Mesothelial cell of epicardium (in vitro differentiated cells): ENCODE measurements at places on chromosomes 11 and 22. TPM values are rescaled to one million over a fixed set of nuclear protein-coding genes. Genes with fewer than 3 reads are reported as not detected.

The MIOX gene
- total RNA-seq, result 0.34 to 0.66 TPM in 2 of 3 replicates, not detected in the other

GRCh38 chr11:11756718-11757117 is 85.1 kb upstream of the USP47 start:
- no peak for DNase-seq
- no peak overlapping the region for H3K27ac ChIP-seq
- no peaks in the 10 kb centered on the region for H3K36me3 ChIP-seq
- peaks cover 89% of the 10 kb centered on the region for H3K27me3 ChIP-seq
- H3K4me3 ChIP-seq, result no peak overlapping the region

The BIRC2 gene
- 39.8 to 42.8 TPM (median 42.7 TPM) in 3 replicates for total RNA-seq

DNA sequence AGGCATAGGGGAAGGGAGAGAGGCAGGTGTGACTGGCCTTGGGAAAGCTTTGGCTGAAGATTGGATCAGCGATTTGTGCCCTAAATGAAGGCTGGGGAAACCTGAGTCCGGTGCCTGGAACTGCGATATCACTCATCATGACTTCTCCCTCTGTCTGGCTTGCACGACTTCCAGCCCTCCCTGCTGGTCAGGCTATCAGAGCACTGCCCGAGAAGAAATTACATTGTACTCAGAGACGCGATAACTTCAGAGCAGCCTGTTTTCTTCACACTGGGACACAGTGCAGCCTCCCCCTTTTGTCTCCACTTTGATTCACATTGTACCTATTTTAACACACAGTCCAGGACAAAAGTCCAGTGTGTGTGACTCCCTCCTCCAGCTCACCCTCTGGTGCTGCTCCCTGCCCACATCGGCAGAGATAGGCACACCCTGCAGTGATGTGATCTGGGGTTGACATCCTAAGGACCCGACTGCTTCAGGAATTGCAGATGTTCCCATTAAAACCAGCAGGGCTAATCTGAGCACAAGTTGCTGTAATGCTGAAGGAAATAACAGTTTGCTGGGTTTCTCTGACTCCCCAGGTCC is 62.1 kb upstream of the CADM1 start:
- no peak for DNase-seq
- no peak overlapping the region for H3K4me3 ChIP-seq
- peaks cover 16% of the 10 kb centered on the region for H3K27me3 ChIP-seq
- H3K36me3 ChIP-seq, result no peaks in the 10 kb centered on the region
- no peak overlapping the region for H3K27ac ChIP-seq

- H3K36me3 ChIP-seq, result peaks cover 2% of the 10 kb centered on the region
- H3K27ac ChIP-seq, result no peak overlapping the region
- no peak for DNase-seq
- H3K27me3 ChIP-seq, result peaks cover 1% of the 10 kb centered on the region
- no peak overlapping the region for H3K4me3 ChIP-seq
Observed at GRCh38 chr11:96530473-96530872, 140.7 kb downstream of the JRKL start.

GRCh38 chr11:17371614-17372013 is 16.8 kb downstream of the KCNJ11 start:
- DNase-seq, result no peak
- peaks cover 74% of the 10 kb centered on the region for H3K36me3 ChIP-seq
- no peaks in the 10 kb centered on the region for H3K4me1 ChIP-seq
- H3K27ac ChIP-seq, result no peak overlapping the region

DNA sequence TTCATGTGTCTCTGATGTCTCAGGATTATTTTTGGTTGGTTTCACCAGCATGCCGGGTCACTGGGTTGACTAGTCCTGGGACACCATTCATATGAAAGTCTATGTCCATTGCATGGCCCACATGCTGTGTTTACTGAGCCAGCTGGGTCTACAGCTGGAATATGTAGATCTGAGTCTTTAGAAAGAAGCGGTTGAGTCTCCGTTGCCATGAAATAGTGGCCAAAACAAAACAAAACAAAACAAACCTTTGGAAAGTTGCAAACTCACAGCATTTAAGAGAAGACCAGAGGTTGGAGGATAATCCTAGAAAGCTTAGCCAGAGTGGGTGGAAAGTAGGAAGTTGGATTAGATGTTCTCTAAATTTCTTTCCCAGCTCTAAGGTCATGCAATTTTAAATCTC is 191.8 kb upstream of the NTM start:
- peaks cover 42% of the 10 kb centered on the region for H3K27me3 ChIP-seq
- no peaks in the 10 kb centered on the region for H3K36me3 ChIP-seq
- no peak for DNase-seq
- no peak overlapping the region for H3K4me3 ChIP-seq
- H3K27ac ChIP-seq, result no peak overlapping the region

DNA sequence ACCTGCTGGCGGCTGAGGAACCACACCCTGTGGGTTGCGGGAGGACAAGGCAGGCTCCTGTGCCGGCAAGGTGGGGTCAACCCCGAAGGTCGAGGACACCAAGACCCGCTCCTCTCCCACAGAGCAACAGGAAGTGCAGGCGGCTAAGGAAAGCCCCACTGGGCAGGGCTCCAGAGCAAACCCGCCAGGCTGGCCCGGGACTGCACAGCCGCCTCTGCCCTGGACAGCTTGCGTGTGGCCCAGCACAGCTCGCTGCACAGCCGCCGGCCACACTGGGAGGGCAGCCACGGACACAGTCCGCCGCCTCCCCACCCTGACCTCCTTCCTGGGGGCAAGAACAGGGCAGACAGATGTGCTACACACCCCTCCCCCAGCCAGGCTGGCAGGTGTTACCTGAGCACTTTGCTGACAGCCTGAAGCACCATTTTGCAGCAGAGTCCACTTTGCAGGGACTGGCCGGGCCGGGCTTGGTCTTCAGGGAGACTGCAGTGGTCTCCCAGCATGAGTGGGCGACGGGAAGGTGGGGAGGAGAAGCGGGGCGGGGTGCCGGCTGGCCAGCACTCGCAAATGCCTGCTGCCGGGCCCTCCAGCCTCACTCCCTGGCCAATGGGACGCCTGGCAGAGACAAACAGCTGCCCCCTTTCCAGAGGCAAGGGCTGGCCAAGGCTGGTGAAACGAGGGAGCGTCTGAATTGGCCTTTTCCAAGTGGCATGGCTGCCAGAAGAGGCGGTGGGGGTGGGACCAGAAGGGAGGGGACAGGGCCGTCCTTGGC is at the start of gene MOB2:
Gene MOB2, minus strand, starts transcription at position 726 of the 772 bp plus-strand sequence. Its CDS starts 223 bp downstream, at position 503.
- no peaks in the 10 kb centered on the region for H3K36me3 ChIP-seq
- peaks cover 5% of the 10 kb centered on the region for H3K4me1 ChIP-seq
- H3K4me3 ChIP-seq, result no peak within 1 kb of the TSS
- no peak within 1 kb of the TSS for H3K27ac ChIP-seq
- H3K27me3 ChIP-seq, result no peaks in the 10 kb centered on the region

The PDGFB gene
- 14.2 to 15.2 TPM (median 14.7 TPM) in 3 replicates for total RNA-seq

DNA sequence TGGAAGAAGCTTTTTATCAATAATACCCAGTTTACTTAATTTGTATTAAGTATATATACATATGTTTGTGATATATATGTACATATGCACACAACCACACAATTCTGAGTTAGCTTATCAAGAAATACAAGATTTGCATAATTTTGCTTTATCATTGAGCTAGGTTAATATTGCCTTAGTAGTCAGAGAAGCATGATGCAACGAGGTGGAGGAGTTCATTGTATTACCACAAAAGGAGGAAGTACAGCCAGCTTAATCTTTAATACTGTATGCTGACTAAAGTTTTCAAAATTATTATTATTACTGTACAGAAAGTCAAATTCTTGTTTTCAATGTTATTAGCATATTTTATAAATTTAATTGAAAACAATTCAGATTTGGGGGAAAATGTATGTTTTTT is 278.4 kb upstream of the PDGFD start:
- no peak overlapping the region for H3K4me3 ChIP-seq
- peaks cover 7% of the 10 kb centered on the region for H3K36me3 ChIP-seq
- H3K27ac ChIP-seq, result no peak overlapping the region
- peaks cover 15% of the 10 kb centered on the region for H3K4me1 ChIP-seq
- no peak for DNase-seq

The LDLRAD3 gene
- total RNA-seq, result 37.9 to 40.7 TPM (median 39.1 TPM) in 3 replicates

- H3K27ac ChIP-seq, result peak overlapping the region; percentile 77
- no peaks in the 10 kb centered on the region for H3K36me3 ChIP-seq
- no peak overlapping the region for H3K4me3 ChIP-seq
- DNase-seq, result no peak
Observed at GRCh38 chr11:112590764-112591163, 330.1 kb upstream of the PLET1 start.

- H3K4me3 ChIP-seq, result no peak overlapping the region
- no peaks in the 10 kb centered on the region for H3K36me3 ChIP-seq
- DNase-seq, result no peak
- H3K4me1 ChIP-seq, result peaks cover 3% of the 10 kb centered on the region
- H3K27ac ChIP-seq, result no peak overlapping the region
Observed at GRCh38 chr11:116733043-116733755, 39.6 kb downstream of the BUD13 start.

GRCh38 chr11:10130875-10131274 is 163.1 kb downstream of the SBF2 start:
- H3K4me1 ChIP-seq, result no peaks in the 10 kb centered on the region
- peaks cover 26% of the 10 kb centered on the region for H3K36me3 ChIP-seq
- H3K27me3 ChIP-seq, result no peaks in the 10 kb centered on the region
- no peak overlapping the region for H3K27ac ChIP-seq

- no peak for DNase-seq
- no peaks in the 10 kb centered on the region for H3K4me1 ChIP-seq
- no peak overlapping the region for H3K4me3 ChIP-seq
- H3K27me3 ChIP-seq, result peaks cover 12% of the 10 kb centered on the region
Observed at GRCh38 chr22:42758931-42759629, 38.4 kb upstream of the A4GALT start.
